Activated naive CD8-positive, alpha-beta T cell treated with anti-CD3 and anti-CD28 coated beads, Interleukin-2, amount 50 U/mL, for 16 hours (primary cell): ENCODE measurements at places on chromosomes 4 and X.

- no peak for DNase-seq
Measured at GRCh38 chrX:153909024-153909979, 4.8 kb downstream of the AVPR2 start.

GRCh38 chr4:69727926-69728325 lies 32.5 kb downstream of the SULT1B1 start:
- DNase-seq = no peak

GRCh38 chr4:85812776-85813175 lies 337.8 kb downstream of the ARHGAP24 start:
- DNase-seq = no peak

- no peak for DNase-seq
Measured at GRCh38 chr4:167117273-167117672, 117.0 kb downstream of the SPOCK3 start.

DNA sequence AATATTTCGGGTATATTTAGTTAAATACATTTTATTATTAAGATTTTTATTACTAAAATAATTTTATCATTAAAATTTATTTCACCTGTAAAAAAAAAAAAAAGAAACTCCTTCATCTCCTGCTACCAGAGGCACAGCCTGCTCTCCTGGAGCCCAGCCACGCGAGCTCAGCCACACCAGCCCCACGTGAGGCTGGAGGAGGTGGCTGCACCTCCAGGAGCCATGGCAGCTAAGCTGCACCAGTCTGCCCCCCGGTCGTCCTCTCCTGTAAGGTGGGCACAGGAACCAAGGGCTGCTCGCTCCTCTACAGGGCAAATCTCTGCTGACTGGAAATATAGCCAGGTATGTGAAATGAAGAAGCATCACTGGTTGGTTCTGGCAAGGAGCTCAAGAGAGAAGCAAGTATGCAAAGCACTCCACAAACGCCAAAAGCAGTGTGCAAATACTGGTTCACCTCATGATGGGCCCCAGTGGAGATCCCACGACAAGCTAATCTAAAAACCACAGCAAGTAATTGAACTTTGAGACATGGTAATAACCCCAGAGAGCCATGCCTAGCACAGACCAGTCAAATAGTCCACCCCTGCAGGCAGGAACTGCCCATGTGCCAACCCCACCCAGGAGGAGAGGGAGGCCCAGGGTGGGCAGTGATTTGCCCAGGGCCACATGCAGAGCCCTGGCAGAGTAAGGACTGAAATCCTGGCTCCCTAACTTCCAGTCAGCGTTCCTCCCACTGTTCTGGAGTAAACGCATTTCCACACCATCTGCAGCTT lies 90.1 kb downstream of the WFS1 start:
- no peak for DNase-seq

DNA sequence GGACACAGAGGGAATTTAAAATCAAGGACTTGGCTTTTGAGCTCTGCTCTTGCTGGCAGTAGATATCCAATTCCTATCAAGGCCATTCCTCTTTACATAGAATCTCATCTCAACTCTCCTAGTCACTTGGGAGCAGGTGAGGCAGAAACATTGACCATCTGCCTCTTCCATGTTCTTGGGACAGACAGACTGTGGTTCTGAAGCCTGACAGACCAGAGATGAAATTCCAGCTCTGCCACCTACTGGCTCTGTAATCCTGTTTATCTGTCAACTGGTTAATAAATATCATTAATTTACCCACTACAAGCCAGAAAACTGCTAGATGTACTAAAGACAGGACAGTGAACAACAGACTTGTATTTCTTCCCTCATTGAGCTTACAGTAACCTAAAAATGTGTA lies 300.8 kb downstream of the ADGRL3 start:
- DNase-seq = no peak

DNA sequence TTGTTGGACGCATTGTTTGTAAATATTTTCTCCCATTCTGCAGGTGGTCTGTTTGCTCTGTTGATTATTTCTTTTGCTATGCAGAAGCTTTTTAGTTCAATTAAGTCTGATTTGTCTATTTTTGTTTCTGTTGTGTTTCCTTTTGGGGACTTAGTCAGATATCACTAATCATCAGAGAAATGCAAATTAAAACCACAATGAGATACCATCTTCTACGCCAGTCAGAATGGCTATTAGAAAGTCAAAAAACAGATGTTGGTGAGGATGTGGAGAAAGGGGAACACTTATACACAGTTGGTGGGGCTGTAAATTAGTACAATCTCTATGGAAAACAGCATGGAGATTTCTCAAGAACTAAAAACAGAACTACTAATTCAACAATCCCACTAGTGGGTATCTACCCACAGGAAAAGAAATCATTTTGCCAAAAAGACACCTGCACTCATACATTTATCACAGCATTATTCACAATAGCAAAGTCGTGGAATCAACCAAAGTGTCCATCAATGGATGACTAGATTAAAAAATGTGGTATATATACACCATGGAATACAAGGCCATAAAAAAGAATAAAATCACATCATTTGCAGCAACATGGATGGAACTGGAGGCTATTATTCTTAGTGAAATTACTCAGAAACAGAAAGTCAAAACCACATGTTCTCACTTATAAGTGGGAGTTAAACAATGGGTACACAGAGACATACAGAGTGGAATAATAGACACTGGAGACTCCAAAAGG lies 8.1 kb downstream of the COQ2 start:
- no peak for DNase-seq

- no peak for DNase-seq
Measured at GRCh38 chr4:7206385-7206784, 14.0 kb downstream of the SORCS2 start.

GRCh38 chr4:83281307-83281706 lies 3.3 kb downstream of the COQ2 start:
- no peak for DNase-seq

- DNase-seq = no peak
Measured at GRCh38 chrX:404656-405055, 17.9 kb upstream of the PPP2R3B start.

DNA sequence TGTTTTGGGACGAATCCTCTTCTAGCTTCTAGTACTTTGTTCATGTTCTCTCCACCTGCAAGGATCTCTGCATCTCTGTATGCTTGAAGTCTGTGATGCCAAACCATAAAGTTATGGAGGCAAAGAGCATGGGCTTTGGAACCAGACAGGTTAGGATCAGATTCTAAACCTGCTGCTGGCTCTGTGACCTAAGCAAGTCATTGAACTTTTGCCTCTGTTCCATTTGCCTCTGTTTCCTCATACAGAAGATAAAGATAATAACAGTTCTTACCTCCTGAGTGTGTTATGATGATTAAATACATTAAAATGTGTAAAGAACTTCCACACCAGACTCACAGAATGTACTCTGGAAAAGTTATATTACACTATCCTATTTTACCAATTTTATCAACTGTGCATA lies 41.5 kb upstream of the RELL1 start:
- DNase-seq = no peak

DNA sequence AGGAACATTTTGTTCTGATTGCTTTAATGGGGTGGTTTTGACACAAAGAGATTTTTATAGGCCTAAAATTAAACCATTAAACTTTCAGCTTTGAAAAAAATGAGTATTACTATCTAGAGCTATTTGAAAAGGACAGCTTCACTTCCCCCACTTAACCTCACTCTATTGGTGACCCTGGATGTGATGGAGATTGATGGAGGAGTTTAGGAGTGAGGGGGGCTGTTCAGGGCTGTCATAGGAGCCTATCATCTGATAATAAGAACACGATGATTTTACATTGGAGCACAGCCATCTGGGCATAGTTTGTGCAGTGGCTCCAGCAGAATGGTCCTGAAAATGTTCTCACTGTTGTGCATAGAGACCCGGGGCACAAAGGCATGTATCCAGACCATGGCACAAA lies 71.1 kb upstream of the EFNB1 start:
- no peak for DNase-seq

DNA sequence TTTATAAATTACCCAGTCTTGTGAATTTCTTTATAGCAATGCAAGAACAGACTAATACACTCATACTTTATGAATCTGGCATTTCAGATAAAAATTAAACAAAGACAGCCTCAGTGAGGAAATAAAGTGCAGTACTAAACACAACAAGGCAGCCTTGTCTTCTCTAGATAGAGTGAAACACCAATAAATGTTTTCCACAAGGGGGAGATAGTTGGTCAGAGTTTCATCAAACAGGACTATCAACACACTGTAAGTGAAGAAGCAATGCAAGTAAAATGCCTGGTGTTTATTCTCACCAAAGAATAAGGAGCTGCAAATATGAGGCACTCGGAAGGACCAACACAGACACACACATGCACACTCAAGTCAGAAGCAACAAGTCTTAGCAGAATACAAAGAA lies 62.8 kb downstream of the FAM9B start:
- no peak for DNase-seq

DNA sequence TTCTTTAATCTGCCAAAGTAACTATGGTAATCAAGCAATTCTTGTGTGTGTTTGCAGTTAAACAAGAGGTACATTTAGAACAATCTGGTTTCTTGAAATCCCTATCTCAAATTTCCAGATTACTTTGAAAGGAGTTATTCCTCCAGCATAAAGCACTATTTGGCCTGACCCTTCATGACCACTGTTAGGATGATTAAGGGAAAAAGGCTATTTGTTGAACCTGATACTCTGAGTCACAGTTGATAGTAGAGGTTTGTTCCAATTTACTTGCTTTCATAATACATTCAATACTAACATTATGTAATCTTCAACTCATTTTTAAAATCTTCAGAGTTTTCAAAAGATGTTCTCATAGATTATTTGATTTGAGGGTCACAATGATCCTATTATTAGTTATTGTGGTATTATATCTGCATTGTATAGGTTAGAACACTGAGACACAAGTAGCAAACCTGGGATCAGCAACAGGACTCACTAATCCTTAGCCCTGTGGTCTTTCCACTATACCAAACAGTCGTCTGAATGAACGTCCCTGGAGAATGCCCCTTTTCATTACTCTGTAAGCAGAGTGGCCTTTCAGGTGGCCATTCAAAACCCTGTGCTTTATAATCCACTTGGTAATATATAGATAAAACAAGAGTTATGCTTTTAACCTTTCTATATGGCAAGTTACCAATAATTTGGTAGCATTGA lies 8.1 kb upstream of the NDST4 start:
- no peak for DNase-seq

DNA sequence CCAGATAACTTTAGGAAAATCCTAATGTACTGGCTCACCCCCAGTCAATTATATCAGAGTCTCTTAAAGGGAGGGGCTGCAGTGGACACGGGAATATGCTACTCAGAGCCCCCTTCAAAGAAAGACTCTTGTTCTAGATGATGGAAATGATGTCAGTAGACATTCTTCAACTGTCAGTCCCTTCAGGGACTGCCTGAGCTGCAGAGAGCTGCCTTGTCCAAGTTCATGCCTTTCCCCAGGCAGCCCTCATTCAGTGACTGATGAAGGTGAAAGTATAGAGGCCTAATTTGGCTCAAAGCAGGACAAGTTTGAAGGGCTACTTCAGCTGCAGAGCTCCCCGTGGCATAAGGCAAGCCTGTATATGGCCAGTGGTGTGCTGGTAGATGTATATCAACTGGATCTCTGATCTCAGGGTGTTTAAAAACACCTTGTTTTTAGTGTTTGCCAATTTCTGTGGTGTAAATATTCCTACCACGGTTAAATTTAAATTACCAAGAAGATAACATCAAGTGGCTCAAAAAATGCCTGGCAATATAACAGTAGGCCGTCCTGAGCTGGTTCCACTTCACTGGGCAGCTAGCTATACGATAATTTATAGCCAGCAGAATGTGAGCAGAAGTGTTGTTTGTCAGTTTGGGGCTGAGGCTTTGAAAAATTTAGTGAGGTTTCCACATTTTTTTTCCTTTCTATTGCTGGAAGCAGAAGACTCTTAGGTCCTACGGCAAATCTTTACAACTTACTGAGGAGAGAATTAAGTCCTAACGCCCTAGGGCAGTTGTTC lies 748.8 kb upstream of the FTHL17 start:
- no peak for DNase-seq

DNA sequence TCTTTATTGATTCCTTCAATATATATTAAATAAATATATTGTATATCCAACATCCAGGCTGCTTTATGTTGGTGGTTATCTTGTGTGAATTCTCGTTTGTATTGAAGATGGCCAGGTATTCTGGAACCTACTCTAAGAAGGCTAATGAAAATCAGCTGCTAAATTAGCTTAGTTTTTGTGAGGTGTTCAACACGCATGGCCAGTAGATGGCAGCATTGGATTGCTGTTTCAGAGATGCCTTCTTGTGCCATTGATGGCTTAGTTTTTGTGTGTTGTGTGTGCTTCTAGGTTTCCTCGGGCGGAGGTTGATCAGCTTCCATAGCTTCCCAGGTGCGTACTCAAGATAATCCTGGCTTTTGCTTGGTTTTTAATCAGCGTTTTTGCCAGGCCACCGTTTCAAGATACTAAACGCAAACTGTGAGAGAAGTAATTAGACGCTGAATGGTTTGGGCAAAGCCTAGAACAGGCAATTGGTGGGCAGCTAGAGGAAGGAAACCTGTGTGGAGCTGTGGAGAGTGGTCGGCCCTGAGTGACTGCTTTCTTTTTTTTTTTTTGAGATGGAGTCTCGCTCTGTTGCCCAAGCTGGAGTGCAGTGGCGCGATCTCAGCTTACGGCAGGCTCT lies 15.1 kb downstream of the NOCT start:
- peak; percentile 29 for DNase-seq

DNA sequence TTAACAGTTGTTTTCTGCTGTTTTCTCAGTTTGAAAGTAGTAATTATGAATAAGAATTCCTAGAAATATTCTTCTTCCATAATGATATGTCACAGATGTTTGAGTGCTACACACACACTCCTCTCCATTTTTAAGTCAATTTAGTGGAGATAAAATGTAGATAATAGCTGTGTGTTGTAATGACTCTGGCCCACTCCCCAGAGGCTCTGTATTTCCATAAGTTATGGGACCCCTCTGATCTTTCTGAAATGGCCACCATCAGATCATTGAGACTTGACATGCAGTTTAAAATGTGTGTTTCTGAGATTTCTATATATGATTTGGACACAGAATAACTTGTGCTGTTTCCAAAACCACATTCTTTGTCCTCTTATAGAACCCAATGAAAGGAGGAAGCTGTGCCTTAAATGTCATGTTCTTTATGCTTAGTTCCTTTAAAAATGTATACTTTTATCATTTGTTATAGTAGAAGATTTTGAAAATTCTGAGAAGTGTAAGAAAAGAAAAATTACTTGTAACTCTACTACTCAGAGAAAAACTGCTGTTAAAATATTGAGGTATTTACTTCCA lies 46.4 kb downstream of the GAB1 start:
- DNase-seq = no peak

- no peak for DNase-seq
Measured at GRCh38 chr4:61493470-61493869, 293.3 kb downstream of the ADGRL3 start.

- DNase-seq = no peak
Measured at GRCh38 chr4:164368894-164369293, 385.0 kb upstream of the SMIM31 start.

DNA sequence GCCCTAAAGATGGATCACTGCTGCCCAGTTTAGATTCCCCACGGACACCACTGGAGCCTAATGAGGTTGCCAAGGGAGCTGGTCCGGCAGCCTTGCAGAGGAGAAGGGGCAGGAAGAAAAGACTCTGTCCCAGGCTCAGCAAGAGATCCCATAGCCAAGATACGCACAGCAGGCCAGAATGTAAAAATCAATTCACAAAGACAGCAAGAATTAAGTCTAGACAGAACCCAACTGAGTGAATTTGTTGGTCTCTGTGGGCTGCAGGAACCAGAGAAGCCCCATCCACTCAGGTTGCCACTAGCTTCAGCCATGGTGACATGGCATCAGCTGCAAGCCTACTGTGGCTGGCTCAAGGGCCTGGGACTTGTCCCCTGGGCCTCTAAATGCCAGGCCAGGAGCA lies 22.9 kb downstream of the TSC22D3 start:
- no peak for DNase-seq
